ENCODE measurements at places on chromosomes 2 and 18.
A peak's percentile ranks its signal among the peaks of the same experiment; 100 is the strongest.

DNA sequence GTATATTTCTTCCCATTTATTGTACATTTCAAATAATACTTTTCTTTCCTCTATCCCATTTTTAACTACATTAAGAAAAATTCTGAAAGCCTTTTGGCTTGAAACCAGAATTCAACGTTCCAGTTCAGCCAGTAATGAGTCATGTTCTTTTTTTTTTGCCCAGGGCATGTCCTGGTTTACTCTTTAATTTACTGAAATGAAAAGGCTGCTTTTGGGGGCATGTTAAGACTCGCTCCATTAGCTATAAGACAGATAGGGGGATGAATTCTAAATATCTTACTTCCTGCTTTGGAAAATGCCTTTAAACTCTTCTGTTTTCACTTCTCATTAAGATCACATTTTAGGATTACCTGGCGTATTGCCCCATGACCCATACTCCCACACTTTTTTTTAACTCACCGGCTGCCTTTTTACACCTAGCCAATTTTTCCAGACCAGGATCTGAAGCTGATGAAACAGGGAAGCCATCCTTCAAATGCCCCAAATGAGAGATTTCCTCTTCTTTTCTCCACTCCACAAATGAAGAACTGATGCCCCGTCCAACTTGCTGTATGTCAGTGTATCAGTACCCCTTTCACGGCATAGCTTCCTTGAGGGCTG, 585 bp downstream of the ABCA12 start:
- DNase-seq: no peak

GRCh38 chr2:164960159-164960558, 4.8 kb upstream of the SLC38A11 start:
- no peak for DNase-seq

DNA sequence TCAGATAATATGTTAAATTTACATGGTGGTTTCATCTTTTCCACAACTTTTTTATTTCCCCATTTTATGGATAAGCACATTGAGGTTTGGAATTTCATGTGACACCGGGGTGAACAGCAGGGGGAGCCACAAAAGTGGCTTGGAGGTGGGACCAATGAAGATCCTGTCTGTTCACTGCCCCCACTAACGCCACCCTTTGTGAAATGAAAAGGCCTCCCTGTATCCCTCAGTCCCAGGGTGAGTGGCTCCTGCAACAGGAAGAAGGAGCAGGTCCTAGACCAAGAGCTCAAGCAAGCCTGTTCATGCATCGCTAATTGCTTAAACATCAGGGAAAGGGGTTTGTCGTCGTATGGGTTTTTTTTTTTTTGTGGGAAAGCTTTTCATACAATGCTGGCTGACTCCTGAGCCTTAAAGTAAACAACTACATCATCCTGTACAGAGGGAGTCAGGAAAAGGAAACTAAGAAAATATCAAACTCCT, 267.8 kb upstream of the EPAS1 start:
- DNase-seq: no peak

DNA sequence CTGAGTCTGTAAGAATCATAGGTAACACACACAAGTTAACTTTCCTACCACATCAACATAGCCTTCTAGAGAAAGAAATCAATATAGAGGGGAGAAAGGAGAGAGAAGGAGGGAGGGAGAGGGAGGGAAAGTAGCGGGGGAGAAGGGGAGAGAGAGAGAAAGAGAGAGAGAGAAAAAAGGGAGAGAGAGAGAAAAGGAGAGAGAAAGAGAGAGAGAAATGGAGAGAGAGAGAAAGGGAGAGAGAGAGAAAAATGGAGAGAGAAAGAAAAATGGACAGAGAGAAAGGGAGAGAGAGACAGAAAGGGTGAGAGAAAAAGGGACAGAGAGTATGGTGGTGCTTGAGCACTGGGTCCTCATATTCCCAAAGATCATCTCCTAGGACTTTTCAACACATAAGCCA, 591.7 kb downstream of the ZEB2 start:
- no peak for DNase-seq

DNA sequence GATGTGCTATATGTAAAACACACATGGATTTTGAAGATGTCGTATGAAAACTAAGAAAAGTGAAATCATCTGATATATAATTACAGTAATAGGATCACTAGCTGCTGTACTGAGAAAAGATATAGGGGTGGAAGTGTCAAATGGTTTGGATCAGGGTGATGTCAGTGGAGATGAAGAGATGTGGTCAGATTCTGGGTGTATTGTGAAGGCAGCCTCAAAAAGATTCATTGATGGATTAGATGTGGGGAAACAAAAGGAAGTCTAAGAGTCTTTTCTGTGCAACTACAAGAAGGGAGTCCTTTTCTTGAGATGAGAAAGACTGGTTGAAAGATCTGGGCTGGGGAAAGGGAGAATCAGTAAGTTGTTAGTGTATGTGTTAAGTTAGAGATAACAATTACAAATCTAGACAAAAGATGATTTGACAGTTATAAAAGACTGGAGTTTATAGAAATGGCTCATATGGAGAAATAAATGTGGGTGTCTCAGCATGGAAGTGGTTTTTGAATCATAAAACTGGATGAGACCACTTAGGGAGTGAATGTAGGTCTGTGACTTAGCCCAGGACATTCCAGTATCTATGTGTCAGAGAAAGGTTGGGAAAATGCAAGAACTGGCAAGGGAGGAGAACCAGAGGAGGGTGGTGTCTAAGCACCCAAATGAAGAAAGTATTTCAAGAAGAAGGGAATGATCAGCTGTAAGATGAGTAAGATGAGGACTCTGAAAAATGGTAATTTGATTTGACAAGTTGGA, 347.4 kb downstream of the PARD3B start:
- DNase-seq: no peak

DNA sequence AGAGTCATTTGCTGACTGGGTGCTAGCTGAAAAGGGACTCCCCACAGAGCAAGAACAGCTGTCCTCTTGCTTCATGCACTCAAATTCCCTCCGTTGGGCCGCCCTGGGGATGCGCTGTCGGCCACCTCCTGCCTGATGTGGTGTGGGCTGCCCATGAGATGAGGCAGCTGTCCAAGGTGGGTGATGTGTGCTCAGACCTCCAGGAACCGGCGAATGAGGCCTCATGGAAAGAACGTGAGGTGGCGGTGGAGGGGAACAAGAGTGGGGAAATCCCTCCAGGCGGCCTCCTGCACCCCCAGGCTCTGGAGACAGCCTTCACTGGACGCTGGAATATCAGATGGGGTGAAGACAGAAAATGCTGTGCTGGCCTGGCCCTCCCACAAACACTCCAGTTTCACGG, 79.8 kb downstream of the LONRF2 start:
- DNase-seq: no peak

DNA sequence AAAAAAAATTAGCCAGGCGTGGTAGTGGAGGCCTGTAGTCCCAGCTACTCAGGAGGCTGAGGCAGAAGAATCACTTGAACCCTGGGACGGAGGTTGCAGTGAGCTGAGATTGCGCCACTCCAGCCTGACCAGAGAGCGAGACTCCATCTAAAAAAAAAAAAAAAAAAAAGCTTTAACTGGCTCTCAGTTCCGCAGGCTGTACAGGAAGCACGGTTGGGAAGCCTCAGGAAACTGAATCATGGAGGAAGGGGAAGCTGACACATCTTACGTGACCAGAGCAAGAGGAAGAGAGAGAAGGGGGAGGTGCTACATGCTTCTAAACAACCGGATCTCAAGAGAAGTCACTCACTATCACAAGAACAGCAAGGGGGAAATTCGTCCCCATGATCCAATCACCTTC, 505.6 kb upstream of the SLC8A1 start:
- DNase-seq: no peak

DNA sequence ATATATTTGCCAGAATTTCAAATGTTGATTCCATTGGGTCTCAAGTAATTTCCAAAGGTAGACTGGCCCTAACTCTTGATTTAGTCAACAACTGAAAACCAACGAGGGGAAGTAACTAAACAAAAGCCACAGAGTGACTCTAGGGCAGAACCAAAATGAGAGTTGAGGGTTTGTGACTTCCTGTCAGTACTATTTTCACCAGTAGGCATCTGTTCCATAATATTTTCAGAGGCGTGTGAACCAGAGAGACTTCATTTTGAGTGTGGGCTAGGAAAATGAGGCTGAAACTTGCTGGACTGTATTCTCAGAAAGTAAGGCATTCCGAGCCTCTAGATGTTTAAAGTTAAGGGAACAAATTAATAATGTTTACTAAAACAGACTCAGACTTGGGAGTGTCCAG, 70.6 kb downstream of the GDF7 start:
- no peak for DNase-seq

DNA sequence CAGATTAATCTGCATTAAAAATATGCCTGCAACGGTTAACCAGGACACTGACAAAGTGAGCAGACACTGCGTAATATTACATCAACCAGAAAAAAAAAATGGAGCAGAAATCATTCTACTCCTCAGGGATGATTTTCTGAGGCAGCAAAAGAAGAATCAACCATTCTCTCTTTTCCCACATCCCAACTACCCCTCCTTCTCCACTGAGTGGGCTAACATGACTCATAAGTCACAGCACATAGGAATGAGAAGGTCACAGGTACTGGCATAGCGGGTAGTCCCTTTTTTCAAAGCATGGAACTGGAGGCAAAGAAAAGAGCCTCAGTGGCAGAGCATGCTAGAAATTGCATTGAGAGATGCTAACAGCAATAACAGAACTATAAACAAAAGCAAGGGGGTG, 54.3 kb upstream of the TSPYL6 start:
- no peak for DNase-seq

- DNase-seq: no peak
Observed at GRCh38 chr2:136362676-136363390, 244.9 kb upstream of the CXCR4 start.

DNA sequence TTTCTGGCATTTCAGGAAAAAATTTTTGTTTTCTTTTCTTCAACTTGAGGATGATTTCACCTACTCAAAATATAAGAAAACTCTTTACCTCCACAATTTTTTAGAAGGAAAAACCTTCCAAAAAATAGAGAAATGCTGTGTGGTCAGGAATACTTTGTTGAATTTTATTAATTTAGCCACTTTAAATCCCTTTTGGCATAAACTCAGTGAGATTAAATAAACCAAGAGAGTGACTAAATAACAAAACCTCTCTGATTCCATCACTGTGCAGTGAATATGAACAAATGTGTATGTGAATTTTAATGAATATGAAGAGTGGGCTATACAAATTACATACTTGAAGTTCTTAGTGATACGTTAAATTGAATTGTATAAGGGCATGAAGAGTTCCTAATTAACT, 25.8 kb upstream of the CYTIP start:
- DNase-seq: no peak

DNA sequence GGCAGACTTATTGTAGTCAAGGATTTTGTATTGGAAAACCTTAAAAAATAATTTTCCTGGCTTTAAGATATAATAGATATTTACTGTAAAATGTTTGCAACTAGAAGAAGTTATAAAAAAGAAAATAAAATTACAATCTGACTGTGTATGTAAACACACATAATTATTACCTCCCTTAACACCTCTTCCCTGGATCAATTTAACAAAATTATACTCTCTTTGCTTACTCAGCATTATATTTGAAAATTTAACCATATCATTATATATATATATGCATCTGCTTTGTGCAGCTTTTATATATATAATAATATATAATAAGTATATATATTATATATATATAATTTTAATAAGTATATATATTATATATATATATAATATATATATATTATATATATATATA, 131.7 kb upstream of the FAM98A start:
- DNase-seq: no peak

GRCh38 chr2:11842336-11842735, 95.9 kb downstream of the LPIN1 start:
- no peak for DNase-seq

GRCh38 chr2:241982706-241983570, 113.4 kb downstream of the RTP5 start:
- no peak for DNase-seq

DNA sequence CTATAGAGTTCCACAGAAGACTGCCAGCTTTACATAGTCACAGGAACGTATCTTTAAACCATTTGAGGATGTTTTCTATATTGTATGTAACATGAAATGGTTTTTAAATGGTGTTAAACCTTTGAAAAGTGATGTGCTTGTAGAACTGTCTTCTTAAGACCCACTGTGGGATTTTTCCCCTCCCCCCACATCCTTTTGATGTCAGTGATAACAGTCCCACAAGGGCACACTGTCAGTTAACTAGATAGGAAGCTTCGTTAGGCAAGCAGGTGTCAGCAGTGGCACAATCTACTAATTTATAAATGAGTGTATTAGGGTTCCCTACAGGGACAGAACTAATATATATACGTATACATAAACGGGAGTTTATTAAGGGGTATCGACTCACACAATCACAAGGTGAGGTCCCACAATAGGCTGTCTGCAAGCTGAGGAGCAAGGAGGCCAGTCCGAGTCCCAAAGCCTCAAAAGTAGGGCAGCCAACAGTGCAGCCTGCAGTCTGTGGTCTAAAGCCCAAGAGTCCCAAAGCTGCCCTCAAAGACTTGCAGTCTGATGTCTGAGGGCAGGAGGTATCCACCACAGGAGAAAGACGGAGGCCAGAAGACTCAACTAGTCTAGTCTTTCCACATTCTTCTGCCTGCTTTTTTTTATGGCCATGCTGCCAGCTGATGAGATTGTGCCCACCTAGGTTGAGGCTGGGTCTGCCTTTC, 23.8 kb upstream of the HNRNPLL start:
- DNase-seq: no peak

DNA sequence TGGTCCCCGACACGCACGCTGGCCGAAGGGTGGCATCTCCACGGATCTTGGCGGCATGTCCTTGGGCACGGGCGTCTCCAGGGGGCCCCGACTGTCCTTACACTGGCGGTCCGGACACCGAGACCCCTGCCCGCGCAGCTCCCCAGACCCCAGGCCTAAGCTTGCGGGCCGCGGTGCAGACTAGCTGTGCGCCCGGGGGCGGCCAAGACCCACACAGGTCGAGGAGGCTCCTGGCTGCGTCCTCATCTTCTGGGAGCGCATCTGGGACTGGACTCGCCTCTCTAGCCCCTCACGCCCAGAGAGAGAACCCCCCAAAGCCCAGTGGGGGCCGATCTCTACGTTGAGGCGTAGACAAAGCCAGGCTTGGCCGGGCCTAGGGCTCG, 475 bp upstream of the TWIST2 start:
- DNase-seq: peak; percentile 4

DNA sequence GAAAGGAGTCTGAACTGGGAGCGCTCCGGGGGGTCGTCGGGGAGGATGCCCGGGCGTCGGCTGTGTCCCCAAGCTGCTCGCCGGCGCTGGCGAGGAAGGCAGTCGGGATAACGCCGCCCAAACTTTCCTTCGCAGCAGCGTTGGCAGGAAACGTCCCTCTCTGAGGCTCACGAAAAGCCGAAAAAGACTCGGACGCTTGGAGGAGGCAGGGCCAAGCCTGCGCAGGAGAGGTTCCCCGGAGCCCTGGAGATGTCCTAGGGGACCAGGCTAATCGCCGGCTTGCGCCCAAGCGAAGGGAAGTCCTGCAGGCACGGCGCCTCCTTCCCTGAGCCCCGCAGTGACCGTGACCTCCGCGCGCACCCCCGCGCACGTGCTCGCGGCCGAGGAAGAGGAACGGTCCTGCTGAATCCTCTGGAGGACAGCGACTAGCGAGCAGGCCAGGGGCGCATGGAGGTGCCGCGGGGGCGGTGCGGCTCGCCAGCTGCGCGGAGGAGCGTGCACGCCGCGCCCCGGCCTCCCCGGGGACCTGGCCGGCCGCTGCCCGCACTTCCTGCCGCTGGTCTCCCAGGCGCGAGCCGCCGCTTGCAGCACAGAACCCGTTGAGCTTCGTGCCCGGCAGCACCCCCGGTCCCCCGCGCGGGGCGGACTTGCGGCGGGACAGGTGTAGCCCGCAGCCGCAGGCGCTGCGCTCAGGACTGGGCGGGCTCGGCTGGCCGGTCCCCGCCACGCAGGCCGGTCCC, at the start of gene SH3RF3:
Gene SH3RF3 (plus strand): TSS at position 590 of the 740 bp plus-strand sequence.
- peak; percentile 22 for DNase-seq
